ENCODE measurements at places on chromosomes 11 and 22.

GRCh38 chr11:95989076-95989605, 65.2 kb upstream of the MTMR2 start:
- DNase-seq = no peak

DNA sequence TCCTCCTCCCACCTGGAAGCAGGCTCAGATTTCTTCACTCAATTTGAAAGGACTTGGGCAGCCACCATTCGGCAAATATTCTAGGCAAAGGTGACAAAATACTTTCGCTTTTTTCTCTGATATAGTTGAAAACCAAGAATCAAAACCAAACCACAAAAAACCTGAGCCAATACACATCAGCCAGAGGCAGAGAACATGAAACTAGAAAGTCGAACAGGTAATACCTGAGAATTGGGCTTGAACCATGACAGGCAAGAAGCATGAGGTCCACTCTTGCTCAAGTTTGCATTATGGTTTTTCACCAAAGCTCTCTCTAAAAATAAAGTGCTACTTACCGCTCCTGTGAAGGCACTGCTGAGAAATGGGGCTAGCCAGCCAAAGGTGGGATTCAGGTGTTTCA, 26.2 kb upstream of the LDLRAD3 start:
- no peak for DNase-seq

- no peak for DNase-seq
Measured at GRCh38 chr22:46547883-46548244, 10.4 kb upstream of the CELSR1 start.

- peak; percentile 37 for DNase-seq
Measured at GRCh38 chr11:119323532-119324033, 6.7 kb upstream of the MCAM start.

- DNase-seq = no peak
Measured at GRCh38 chr11:2194877-2195755, 23.5 kb upstream of the TH start.

DNA sequence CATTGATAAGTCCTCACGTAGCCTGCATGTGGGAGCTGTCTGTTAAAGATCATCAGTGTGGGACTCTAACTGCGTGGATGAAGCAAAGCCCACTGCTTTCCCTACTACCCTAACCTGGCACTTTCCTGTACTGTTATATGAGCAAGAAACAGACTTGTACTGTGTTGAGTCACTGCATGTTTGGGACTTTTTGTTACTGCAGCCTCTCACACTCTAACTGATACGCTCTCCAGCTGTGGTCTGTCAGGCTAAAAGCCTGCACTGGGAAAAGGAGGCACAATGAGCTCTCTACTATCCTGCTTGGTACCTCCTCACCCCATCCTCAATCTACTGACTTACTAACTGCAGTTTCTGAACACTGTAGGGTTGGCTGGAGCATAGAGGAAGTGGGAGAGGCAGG, 93.7 kb upstream of the PLET1 start:
- no peak for DNase-seq

DNA sequence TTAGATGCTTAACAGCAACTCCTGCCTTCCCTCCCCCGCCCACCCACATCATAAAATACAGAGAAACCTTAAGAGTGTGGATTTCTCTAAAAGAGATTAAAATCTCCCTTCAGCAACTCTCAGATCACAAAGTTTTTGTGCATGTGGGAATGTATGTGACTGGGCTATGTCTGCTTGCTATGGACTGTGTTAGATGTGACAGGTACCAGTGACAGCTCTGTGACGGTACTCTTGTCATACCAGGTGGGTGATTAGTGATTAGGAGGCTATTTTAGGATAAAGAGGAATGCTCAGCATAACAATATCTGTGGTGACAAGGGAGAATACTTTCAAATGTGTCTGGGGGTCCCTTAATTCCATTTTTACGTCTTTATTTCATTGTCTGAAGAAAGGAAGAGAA, 60.2 kb downstream of the SYT9 start:
- no peak for DNase-seq

- DNase-seq = no peak
Measured at GRCh38 chr11:64790205-64791095, 12.1 kb upstream of the SF1 start.

DNA sequence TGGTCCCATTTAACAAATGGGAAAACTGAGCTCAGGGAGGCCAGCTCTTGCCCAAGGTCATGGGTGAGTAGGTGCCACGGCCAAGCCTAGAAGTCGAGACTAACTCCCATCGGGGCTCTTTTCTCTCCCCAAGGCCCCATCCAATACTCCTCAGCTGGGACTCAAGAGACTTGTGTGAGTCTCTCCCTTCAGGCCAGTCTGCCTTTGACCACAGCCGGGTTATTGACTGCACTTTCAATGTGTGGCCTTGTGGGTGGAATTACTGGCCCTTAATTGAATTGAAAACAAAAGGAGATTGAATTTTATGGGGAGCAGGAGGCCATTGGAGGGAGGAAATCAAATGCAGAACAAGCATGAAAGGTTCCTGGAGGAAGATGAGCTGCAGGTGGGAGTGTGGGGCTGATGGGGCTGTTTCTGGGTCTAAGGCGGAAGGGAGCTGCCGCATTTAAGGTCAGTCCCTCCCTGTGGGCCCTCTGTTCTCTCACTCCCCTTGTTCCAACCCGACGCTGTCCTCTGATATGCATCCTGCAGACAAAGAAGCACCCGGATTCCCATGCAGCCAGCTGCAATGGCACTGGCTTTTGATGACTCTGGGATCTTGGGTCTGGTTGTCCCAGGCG, 552.8 kb downstream of the MIAT start:
- no peak for DNase-seq

GRCh38 chr11:105910095-105910715, 111.8 kb downstream of the MSANTD4 start:
- DNase-seq = no peak

DNA sequence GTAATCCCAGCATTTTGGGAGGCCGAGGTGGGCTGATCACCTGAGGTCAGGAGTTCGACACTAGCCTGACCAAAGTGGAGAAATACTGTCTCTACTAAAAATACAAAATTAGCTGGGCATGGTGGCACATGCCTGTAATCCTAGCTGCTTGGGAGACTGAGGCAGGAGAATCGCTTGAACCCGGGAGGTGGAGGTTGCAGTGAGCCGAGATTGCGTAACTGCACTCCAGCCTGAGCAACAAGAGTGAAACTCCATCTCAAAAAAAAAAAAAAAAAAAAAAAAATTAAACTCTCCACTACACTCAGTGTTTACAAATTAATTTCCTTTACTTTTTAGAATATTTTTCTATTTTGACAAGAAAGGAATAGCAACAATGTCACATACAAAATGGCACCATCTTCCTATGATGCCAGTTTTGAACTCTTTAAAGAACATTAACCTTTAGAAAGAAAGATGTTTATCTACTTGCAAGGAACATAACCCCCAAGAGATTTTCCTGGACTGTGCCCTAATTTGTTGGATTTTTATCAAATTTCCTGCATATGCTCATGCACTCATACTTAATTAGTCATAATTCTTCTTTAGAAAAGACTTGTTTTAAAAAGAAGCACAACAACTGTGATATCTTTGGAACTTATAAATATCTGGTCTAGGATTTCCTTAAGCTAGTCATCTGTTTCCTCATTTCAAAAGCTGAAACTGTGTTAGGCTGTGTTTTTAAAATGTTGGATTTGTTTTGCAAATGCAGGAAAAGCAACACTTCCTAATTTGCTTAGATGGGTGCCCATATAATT, 22.6 kb upstream of the HIPK3 start:
- no peak for DNase-seq

DNA sequence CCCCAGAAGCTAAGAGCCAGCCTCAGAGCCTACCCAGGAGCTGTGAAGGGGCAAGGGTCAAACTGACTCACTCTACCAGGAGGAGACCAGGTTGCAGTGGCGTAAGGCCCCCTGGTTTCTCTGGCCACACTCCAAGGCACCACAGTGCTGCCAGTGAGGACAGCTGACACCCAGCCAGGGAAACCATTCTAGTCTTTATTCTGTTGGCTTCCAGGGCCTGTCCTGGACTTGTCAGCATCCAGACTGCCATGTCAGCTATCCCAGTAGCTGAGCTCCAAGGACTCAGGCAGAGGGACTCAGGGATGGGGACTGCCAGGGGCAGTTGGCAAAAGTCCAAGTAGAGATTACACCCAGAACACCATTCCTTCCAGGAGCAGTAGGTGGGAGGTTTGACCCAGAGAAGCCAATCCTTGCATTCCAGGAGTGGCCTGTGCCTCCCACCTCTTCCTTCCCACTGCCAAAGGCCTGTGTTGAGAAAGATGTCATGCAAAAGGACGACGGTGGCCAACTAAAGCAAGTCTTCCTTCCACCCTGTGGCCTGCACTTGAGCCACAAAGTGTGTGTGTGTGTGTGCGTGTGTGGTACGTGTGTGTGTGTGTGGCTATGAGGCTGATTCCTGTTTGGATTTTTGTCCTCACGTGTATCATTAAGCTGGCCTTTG, 3.6 kb upstream of the MAPK8IP1 start:
- DNase-seq = no peak

DNA sequence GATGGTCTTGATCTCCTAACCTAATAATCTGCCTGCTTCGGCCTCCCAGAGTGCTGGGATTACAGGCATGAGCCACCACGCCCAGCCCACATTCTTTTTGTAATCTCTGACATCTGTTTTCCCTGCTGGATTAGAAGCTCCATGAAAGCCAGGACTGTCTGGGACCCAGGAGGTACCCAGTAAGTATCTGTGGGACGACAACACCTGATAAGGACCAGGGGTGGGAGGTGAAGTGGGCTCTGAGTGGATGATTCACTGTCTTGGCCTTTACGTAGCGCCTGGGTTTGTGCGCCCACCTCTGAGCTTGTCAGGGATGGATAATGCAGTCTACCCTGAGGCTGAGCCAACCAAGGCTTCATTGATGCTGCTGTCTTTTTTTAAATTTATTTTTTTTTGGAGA, 118.8 kb downstream of the ABTB2 start:
- DNase-seq = no peak

GRCh38 chr11:68977781-68978625, 2.8 kb downstream of the MRGPRD start:
- no peak for DNase-seq

- DNase-seq = no peak
Measured at GRCh38 chr11:59814021-59814420, 3.4 kb upstream of the MRPL16 start.

DNA sequence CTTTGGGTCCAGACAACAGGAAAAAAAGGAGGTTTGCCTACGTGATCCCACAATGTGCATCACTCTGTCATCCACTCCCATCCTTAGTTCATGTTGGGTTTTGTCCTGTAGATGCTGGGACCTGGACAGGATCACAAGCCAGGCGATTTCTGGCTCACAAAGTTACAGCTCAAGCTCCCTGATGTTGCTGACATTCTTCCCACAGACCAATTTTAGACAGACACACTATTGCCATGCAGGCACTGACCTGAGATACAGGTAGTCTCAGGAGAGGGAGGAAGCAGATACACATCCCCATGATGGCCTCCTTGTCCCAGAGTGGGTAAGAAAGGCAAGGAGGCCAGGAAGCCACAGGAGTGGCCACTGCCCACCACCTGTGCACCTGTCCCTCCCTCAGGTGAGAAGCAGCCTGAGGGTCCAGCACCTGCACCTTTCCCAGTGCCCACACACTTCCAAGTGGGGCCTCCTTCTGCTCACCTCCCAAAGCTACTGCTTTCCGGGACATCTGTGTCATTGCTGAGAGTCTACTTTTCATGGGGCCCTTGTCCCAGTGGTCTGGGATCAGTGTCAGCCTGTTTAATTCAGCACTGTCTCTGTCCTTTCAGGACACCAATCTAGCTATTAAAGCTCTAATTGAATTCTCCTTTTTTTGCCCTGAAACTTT, 52.0 kb upstream of the TOP3B start:
- no peak for DNase-seq

DNA sequence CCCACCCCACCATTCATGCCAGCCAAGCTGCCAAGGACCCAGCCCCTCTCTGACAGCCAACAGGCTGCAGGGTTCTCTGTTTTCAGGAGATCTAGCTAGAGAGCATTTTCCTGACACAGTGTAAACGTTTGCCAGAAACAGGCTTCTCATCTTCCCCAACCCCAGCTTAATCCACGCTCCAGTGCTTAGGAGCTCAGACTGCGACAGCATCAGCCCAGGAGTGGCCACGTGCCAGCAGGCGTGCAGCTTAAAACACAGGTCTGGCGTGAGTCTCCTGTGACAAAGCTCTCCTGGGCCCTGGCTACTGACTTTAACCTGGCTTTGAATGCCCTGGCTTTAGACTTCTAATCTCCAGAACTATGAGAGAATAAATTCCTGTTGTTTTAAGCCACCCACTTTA, 66.6 kb downstream of the GALNT18 start:
- no peak for DNase-seq

- no peak for DNase-seq
Measured at GRCh38 chr22:20963201-20964052, 3.6 kb upstream of the AIFM3 start.

DNA sequence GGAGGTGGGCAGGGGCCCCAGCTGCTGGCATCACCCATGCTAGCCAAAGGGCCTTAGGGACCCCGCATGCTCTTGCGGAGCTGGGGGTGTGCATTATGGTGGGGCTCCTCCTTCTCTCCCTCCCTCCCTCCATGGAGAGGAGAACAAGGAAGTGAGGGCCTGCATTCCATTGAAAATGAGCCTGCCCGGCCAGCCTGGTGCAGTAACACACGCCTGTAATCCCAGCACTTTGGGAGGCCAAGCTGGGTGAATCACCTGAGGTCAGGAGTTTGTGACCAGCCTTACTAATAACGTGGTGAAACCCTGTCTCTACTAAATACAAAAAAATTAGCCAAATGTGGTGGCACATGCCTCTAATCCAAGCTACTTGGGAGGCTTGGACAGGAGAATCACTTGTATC, 22.4 kb downstream of the SNAP29 start:
- DNase-seq = no peak

DNA sequence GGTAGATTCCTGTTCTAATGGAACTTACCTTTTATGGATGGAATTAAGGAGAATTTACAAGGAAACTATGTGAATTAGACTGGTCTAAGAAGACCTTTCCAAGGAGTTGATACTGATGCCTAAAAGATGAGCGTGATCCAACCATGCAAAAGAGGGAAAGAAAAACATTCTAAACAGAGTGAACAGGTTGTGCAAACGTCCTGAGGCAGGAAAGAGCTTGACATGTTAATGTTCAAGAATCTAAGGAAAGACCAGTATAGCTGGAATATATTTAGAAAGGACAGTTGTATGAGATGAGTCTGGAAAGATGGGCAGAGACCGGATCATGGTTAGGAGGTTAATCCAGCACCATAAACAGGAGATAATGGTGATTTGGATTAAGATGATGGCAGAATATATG, 1.3 kb downstream of the DDIAS start:
- no peak for DNase-seq

Data from GM12878 (cell line).